Retina (tissue), 1 donor: ENCODE measurements at places on chromosomes 11 and 22.

- peak; percentile 91 for DNase-seq
Observed at GRCh38 chr11:123429913-123430720, at the start of gene GRAMD1B. Gene GRAMD1B, plus strand, starts transcription at chr11:123430269. Its CDS starts 524 bp downstream, at chr11:123430793.

DNA sequence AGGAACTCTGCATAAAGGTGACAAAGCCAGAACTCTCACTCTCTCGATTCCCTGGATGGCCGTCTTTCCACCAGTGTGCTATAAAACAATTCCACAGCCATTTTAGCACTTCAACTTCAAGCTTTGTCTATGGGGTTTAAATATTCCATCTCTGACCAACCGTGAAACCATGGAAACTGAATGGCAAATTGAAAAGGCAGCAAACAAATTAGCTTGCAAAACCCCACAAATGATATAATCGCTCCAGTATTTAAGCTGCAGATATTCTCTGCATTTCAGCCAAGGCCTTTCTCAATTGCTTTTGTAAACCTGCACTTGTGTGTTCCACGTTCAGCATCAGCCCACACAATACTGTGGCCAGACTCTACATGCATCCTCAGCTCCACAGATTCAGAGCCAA is 131.7 kb upstream of the ISX start:
- DNase-seq: no peak

DNA sequence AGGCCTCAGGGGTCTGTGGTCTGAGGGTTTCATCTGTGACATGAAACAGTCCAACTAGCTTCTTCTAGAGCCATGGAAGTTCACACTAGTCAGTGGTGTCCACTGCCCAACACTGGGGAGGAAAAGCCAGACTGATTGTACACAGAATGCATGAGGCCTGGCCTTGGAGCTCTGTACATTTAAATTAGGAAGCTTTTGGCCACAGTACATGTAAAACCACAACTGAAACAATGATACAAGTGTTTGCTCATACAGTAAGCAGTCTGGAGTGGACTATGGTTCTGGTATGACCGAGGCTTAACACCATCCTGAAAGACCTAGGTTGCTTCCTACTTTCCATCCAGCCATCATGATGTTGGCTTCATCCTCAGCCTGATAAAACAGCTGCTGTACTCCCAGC is 73.8 kb upstream of the SESN3 start:
- no peak for DNase-seq

DNA sequence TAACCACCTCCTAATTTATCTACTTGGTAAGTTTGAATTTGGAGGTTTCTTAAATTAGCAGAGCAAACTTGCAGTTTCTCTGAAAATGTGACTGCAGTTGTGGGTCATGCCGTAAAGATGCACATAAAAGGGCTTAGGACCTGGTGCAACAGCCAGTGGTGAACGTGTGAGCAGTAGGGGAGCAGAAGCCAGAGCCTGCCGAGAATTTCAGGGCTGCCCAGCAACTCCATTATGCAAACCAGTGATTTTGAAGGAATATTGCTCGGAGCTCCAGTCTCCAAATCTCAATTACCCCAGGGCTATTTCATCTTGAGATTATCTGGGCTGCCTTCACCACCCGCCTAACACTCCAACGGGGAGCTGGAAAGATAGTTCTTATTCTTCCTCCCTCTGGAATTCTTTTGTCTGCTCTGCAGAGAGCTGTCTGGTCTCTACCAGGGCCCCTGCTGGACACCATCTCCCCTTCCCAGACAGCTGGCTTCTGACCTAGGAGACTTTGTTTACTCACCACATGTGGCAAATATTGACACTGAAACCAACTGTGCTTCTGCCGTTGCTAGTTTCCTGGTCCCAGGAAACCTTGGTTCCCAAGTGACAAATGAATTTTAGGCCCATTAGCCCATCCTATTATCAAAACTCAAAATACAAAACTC is 93.9 kb downstream of the DSCAML1 start:
- no peak for DNase-seq

GRCh38 chr11:47003180-47003877 is 66.8 kb downstream of the CSTPP1 start:
- DNase-seq: no peak

- no peak for DNase-seq
Observed at GRCh38 chr11:120606211-120607010, 94.9 kb downstream of the GRIK4 start.

- no peak for DNase-seq
Observed at GRCh38 chr11:115348416-115348815, 155.8 kb downstream of the CADM1 start.

GRCh38 chr11:121244884-121245283 is 47.7 kb upstream of the SC5D start:
- DNase-seq: no peak

DNA sequence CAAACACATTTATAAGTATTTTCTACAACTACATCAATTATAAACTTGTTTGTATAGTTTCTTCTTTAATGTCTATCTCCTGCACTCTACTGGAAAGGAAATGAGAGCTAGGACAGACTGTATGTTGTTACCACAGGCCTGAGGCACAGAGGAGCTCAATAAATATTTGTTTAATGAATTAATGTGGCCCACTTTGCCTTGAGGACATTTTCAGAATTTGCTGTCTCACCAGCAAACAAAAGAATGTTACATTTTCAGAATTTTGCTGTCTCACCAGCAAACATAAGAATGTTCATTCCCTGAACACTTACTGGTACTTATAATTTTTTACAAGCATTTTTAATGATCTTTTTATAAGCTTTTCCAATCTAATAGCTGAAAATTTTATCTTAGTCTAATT is 41.9 kb upstream of the WNT7B start:
- DNase-seq: no peak

- DNase-seq: no peak
Observed at GRCh38 chr11:32890843-32891656, 1.6 kb upstream of the QSER1 start.

GRCh38 chr11:133173810-133174412 is 358.4 kb downstream of the OPCML start:
- no peak for DNase-seq

DNA sequence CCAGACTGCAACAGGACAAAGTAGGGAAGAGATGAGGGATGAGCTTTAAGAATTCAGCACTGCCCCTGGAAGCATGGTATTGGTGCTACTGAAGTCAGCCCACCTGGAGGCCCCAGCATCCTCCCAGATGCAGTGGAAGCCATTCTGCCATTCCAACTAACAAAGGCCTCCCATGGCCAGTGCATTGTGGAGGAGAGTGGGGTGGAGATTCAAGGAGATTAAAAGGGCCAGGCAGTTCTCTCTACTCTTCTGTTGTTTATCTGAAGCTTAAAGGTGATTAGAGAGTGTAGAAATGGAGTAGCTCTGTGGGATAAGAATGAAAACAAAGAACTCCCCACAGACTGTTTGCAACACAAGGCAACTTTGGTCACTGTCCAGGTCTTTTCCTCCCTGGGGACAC is 24.1 kb upstream of the TSKU start:
- no peak for DNase-seq

DNA sequence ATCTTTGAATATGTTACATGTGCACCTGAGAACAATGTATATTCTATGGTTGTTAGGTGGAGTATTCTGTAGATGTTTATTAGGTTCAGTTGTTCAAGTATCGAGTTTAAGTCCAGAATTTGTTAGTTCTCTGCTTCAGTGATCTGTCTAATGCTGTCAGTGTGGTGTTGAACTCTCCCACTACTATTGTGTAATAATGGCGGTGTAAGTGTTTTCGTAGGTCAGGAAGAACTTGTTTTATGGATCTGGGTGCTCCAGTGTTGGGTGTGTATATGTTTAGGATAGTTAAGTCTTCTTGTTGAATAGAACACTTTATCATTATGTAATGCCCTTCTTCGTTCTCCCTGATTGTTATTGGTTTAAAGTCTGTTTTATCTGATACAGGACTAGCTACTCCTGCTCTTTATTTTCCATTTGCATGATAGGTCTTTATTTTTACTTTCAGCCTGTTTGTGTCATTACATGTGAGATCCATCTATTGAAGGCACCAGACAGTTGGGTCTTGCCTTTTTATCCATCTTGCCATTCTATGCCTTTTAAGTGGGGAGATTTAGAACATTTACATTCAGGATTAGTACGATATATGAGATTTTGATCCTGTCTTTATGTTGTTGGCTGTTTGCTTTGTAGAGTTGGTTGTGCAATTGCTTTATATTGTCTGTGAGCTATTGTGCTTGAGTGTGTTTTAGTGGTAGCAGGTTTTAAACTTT is 121.6 kb downstream of the DDX10 start:
- DNase-seq: no peak

GRCh38 chr22:29722587-29722986 is 2.8 kb downstream of the CABP7 start:
- DNase-seq: no peak

GRCh38 chr11:95514416-95515110 is 275.0 kb downstream of the FAM76B start:
- no peak for DNase-seq

DNA sequence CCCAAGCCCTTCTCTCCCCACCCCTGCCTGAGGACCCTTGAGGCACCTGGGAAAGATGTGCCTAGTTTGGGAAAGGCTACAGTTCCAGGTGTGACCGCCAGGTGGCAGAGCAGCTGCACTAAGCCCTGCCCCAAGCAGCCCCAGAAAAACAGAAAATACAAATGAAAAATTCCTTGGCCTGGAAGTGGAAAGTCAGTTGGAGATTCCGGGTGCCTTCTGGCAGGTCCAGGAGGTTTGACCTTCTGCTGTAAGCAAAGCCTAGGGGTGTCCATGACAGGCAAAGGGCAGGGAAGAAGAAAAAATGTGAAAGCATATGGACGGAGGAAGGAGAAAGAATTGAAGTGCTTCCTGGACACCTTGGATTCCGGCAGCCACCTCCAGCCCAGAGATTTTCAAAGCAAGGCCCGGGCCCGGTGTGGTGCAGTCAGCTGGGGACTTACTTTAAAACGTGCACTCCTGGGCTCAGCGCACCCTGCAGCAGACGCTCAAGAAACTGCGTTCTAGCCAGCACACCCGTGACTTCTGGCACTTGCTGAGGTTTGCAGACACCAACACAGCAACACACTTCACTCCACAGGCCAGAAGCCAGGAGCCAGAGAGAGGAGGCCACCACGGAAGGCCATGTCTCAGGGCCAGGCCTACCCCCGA is 37.3 kb upstream of the SLC22A12 start:
- peak; percentile 87 for DNase-seq

- no peak for DNase-seq
Observed at GRCh38 chr11:103648670-103649400, 387.6 kb upstream of the DDI1 start.

DNA sequence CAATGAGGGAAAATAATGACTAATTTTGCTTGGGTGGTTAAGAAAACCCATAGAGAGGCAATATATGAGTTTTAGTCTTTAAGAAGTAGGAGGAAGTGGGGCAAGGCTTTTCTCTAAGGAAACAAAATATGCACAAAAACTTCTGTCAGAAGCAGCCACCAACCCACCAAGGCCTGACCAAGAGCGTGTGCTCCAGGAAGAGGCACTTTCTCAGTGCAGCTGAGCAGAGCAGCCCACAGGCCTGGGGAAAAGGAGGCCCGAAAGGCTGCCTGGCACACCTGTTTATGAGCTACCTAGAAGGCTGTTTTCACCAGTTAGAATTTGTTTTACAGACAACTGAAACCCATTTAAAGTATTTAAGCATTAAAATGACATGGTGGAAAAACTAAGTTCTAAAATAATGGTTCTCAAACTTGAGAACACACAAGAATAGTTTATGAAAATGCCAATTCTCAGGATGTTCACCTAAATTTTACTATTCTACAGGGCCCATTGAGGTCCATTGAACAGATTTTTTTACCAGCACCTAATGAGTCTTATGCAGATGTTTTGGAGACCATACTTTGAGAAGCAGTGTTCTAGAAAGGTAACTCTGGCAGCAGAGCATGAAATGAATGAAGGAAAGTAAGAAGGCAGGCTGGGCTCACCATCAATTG is 160.5 kb upstream of the DDI1 start:
- DNase-seq: no peak

DNA sequence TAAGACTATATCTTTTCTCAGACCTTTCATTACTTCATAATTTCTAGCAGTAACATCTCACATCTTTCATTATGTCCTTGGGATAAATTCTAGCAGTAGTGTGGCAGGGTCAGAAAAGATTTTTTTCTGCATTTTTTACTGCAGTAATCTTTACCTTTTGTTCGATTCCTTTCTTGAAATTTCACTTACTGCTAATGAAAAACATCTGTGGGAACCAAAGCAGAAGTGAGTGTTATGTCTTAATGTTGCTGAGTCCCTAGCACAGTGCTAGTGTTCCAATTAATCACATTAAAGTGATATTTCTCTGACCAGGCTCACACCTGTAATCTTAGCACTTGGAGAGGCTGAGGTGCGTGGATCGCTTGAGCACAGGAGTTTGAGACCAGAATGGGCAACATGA is 123.6 kb downstream of the EHF start:
- DNase-seq: no peak

- DNase-seq: no peak
Observed at GRCh38 chr11:130180896-130181294, 21.3 kb downstream of the ST14 start.

DNA sequence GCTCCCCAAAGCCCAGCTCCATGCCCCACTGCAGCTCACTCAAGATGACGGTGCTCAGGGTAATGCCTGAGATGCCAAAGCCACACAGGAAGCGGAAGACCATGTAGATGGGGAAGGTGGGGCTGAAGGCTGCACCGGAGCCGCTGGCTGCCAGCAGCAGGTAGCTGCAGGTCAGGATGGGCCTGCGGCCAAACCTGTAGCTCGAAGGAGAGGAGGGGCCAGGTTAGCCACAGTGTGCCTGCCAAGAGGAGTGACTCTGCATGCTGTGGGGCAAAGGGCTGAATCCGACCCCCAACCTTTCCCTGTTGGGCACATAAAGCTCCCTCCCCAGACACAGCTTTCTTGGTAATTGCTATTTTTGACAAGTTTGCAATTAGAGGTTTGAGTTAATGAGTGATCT is 14.9 kb upstream of the SLC22A6 start:
- DNase-seq: no peak

DNA sequence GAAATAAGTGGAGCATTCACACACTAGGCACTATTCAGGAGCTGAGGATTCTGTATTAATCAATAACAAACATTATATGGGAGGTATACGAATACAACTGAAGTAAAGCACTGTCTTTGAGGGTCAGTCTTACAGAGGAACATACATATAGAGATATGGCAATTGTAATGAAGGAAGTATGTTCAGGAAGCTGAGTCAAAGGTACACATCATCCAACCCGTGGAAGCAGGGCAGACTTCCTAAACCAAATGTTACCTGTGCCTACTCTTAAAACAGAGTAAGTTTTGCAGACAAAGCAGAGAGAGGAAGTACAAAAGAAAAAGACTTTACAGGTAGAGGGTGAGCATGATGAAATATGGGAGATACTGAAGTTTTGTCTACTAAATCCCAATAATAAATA is 481.2 kb upstream of the ARHGAP42 start:
- DNase-seq: no peak

DNA sequence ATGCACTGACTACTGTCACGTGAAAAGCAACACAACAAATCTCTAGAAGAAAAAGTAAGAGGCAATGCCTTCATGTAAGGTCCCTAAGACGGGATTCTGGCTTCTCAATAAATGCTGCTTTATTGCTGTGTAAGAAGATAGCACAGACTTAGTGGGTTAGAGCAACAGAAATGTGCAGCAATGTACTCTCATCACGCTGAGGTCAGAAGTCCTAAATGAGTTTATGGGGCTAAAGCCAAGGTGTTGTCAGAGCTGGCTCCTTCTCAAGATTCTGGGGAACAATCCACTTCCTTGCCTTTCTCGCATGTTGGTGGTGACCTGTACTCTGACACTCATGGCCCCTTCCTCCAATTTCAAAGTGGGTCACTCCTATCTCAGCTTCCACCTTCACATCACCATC is 93.4 kb downstream of the SHANK2 start:
- no peak for DNase-seq

GRCh38 chr11:11973866-11974265 is 34.6 kb downstream of the DKK3 start:
- no peak for DNase-seq
